ENCODE measurements at places on chromosomes 16 and 17. TPM values are rescaled to one million over a fixed set of nuclear protein-coding genes. Genes with fewer than 3 reads are reported as not detected.

DNA sequence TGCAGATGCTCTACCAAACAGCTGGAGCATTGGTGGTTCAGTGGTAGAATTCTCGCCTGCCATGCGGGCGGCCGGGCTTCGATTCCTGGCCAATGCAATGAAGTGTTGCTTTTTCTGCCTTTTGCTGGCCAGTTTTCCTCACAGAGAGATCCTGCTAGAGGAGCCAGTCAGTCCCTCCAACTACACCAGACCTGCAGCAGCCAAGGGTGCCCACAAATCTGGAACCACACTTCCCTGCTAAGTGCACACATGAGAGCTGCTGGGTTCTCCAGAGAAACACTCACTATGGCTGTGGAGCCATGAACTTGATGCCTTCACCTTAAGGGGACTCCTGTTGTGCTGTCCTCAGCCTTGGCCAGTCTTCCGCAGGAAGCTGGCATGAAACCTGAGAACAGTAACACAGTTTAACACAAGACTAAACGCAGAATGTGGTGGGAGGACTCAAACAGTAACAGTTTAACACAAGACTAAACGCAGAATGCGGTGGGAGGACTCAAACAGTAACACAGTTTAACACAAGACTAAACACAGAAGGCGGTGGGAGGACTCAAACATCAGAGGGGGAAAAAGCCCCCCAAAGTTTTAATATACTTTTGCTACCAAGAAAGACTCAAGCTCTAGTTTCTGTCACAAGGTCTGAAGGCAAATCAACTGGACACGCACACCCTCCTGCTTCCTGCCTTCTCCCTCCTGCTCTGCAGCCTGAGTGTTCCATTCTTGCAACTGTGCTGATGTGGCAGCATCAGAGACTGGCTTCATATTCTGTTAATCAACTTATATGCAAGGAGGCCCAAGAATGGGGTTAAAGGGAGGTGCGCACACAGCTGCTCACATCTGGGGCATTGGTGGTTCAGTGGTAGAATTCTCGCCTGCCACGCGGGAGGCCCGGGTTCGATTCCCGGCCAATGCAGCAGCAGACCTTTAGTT lies 12.0 kb downstream of the VAC14 start:
- no peak for DNase-seq

DNA sequence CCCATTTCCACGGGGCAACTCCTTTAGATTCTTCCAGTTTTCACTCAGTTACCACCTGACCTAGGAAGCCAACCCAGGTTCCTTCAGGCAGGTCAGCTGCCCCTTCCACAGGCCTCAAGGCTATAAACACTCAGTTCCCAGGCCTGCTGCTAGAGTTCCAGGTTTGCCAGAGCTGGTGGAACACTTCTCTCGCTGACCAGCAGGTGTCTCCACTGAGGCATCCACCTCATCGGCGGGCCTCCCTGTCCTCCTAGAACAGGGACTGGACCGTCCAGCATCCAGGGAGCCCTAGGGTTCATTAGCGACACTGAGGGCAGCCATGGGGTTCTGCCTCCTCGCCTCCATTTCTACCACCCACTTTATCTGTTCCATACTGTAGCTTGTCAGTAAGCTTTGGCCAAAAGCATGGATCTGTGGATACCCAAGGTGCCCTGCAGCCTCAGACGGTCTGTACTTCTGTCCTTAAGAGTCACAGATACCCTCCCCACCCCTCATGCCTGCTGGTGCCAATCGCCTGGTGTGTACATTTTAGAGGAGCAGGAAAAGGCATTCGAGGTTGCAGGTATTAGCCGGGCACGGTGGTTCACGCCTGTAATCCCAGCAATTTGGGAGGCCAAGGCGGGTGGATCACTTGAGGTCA lies 29.0 kb downstream of the PIMREG start:
- DNase-seq: peak; percentile 63

DNAI2 gene
- total RNA-seq: not detected

GRCh38 chr17:64599827-64600226 lies 62.3 kb downstream of the SMURF2 start:
- no peak for DNase-seq

GRCh38 chr17:70161519-70161918 lies 7.8 kb upstream of the KCNJ2 start:
- DNase-seq: no peak

NXN gene
- total RNA-seq: 0.49 TPM

DNA sequence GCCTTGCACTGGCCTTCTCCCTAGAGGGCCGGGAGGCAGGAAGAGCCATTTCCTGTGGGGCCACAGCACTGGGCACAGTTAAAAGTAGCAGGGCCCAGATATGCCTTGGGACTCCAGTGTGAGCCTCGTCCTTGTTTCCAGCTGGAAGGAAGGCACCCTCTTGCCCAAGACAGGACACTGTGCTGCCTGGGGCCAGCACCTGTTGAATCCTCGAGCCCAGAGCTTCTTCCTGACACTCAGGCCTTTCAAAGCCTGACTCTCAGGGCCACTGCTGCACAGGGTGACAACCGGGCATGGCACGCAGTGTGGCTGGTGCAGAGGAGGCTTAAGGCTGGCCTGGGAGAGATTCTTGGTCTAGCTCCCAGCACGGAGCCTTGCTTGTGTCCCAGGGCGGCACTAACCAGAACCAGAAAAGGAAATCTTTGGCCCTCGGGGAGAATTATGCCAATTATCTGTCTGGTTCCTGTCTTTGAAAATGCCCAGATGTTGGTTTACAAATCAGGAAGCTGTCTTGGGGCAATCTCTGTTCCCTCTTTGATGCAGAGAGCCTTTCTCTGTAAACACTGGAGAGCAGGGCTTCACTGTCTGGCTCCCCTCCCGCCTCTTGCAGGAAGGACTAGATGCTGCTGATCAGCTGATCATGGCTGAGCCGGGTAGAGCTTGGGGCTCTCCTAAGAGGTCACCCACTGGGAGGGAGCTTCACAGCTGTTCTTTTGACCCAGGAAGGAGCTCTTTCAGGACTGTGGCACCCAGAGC lies 11.1 kb downstream of the LDHD start:
- DNase-seq: no peak

- no peak for DNase-seq
These were observed 28.5 kb upstream of the VAT1L start for GRCh38 chr16:77759821-77760220.

UNK gene
- total RNA-seq: 26.9 TPM

DNA sequence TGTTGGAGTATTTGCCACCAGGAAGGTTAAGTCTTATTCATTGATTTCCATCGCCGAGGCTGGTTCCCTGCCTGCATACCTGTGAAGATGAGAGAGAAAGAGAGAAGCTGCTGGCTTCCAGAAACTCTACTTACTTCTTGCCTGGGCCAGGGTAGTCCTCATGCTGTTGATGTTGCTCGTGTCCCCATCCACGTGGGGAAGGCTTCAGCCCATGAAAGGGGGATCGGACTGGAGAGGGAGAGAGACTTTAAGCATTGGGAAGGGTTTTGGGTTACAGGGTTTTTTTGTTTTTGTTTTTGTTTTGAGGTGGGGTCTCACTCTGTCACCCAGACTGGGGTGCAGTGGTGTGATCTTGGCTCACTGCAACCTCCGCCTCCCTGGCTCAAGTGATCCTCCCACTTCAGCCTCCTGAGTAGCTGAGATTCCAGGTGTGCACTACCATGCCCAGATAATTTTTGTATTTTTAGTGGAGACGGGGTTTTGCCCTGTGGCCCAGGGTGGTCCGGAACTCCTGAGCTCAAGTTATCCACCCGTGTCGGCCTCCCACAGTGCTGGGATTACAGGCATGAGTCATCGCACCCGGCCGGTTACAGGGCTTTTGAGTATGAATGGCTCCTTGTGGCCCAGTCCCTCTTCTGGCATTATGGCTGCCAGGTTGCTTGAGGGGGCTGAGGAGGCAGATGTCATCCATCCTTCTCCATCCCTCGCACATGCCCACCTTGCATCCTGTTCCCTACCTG lies 26.6 kb downstream of the ITGB3 start:
- DNase-seq: no peak

DNA sequence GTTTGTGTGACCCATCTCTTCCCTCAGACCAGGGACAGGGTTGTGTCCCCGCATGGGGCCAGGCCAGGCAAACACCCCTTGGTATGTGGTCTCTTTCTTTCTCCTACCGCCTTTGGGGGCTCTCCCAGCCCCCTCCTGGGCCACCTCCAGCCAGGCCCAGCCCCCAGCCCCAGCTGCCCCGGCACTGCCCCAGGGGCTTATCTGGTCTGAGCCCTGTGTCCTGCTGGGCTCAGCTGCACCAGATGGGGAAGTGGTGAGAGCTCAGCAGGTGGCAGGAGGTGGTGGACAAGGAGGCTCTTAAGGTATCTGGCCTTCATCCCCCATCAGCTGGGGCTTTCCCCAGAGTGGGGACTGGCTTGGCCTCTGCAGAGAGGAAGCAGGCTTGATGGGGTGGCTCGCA lies 8.7 kb downstream of the ADAM11 start:
- no peak for DNase-seq

GRCh38 chr16:57446531-57447185 lies 527 bp downstream of the CIAPIN1 start:
- DNase-seq: peak; percentile 24

GRCh38 chr17:65933290-65933689 lies 258.6 kb downstream of the CEP112 start:
- no peak for DNase-seq

ANTKMT gene
- 37.3 TPM for total RNA-seq

- DNase-seq: no peak
These were observed 1.7 kb downstream of the SLC25A10 start for GRCh38 chr17:81713556-81714411.

GRCh38 chr17:41579484-41580243 lies 7.0 kb downstream of the KRT14 start:
- peak; percentile 74 for DNase-seq

DNA sequence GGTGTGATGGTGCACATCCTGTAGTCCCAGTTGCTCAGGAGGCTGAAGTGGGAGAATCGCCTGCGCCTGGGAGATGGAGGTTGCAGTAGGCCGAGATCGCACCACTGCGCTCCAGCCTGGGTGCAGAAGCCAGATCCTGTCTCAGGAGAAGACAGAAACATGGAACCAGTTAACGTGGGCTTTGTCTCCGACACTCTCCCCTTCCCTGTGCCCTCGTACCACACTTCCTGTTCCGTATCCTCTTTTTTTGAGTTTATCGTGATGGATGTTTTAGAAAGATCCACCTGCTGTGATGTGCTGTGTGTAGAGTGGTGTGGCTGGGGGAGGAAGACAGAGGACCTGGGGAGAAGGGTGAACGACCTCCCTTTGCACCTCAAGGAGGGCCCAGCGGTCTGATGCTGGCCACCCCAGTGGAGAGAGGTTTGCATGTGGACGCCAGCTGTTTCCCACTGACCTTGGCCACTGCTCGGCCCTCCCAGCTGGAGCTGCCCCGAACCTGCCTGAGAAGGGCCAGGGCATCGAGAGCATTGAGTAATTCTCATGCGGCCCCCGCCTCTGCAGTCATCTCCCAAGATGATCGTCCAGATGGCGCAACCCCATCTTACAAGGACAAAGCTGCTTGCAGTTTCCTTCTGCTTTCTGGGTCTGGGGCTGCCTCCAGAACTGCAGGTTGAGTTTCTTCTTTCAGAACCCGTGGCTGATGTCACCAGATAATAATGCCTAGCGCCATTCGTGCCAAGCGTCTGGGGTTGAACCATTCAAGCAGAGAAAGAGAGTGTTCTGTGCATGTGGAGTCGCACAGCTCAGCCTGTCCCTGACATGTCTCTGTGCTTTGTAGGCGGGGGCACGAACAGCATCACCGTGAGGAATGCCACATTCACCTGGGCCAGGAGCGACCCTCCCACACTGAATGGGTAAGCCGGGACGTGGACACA lies 126.3 kb downstream of the ABCC1 start:
- DNase-seq: no peak

GRCh38 chr17:1484676-1485422 lies 7.6 kb downstream of the MYO1C start:
- DNase-seq: peak; percentile 43

MRPL38 gene
- 148 TPM for total RNA-seq

PRSS33 gene
- 0.40 TPM for total RNA-seq

DNA sequence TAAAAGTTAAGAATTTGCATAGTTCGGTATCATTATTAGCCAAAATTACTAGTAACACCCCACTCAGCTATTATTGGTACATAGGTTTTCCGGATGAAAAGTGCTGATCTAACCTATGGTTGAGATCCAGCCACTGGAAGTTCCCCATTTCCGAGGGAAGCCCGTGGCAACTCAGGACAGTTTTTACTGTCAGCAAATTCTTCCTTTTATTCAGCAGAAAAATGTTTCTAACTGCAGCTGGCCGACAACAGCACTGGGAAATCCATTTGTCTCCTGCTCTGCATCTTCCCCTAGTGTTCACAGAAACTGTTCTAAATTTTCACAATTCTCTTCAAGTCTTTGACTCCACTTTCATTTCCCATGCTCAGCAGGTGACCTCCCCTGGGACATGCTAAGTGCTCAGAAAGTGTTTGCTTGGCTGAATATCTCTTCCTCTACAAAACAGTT lies 15.5 kb upstream of the MMD start:
- DNase-seq: no peak

C17orf78 gene
- not detected for total RNA-seq

SHMT1 gene
- total RNA-seq: 50.2 TPM

- DNase-seq: no peak
These were observed 9.6 kb upstream of the PLEKHG4 start for GRCh38 chr16:67269766-67270165.

DNA sequence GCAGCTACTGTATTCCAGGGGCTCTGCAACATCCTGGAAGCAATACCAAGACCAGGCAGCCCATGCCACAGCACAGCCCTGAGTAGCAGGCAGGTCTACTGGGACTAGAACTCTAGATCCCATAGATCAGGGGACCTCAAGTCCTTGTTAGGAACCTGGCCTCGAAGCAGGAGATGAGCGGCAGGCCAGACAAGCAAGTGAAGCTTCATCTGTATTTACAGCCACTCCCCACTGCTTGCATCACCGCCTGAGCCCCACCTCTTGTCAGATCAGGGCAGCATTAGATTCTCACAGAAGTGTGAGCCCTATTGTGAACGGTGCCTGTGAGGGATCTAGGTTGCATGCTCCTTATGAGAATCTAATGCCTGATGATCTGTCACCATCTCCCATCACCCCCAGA lies 295.7 kb upstream of the TNRC6C start:
- no peak for DNase-seq

DNA sequence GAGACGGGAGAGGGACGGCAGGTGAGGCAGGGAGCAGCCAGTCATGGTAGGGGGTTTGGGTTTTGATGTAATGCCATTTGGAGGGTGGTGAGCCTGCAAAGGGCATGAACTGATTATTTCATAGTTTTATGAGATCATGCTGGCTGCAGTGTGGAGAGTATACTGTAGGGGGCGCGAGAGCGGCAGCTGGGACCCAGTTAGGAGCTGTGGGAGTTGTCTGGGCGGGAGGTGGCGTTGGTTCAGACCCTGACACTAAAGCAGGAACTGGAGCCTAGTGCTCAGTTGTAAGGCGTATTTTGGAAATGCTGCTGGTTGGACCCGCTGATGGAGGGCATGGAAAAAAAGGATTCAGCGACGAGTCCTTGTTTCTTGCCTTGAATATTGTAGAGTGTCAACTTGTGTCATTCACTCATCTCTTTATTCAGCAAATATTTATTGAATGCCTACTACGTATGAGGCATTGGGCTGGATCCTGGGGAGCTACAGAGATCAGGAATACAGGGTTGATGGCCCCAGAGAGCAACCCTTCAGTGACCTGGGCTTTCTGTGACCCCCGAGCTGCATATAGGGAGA lies 23.7 kb upstream of the KDM8 start:
- peak; percentile 81 for DNase-seq

STX1B gene
- total RNA-seq: 1.6 TPM

GRCh38 chr17:68387435-68388218 lies 69.7 kb downstream of the WIPI1 start:
- no peak for DNase-seq

HS3ST6 gene
- not detected for total RNA-seq
